NCI-H2107 (cell line): ENCODE measurements at places on chromosomes 12 and 14.

- DNase-seq = no peak
Measured at GRCh38 chr12:115230606-115231005, 546.6 kb upstream of the TBX3 start.

GRCh38 chr12:97756066-97756666 is 293.6 kb downstream of the RMST start:
- DNase-seq = no peak

GRCh38 chr14:60188115-60188514 is 22.9 kb upstream of the DHRS7 start:
- DNase-seq = no peak

DNA sequence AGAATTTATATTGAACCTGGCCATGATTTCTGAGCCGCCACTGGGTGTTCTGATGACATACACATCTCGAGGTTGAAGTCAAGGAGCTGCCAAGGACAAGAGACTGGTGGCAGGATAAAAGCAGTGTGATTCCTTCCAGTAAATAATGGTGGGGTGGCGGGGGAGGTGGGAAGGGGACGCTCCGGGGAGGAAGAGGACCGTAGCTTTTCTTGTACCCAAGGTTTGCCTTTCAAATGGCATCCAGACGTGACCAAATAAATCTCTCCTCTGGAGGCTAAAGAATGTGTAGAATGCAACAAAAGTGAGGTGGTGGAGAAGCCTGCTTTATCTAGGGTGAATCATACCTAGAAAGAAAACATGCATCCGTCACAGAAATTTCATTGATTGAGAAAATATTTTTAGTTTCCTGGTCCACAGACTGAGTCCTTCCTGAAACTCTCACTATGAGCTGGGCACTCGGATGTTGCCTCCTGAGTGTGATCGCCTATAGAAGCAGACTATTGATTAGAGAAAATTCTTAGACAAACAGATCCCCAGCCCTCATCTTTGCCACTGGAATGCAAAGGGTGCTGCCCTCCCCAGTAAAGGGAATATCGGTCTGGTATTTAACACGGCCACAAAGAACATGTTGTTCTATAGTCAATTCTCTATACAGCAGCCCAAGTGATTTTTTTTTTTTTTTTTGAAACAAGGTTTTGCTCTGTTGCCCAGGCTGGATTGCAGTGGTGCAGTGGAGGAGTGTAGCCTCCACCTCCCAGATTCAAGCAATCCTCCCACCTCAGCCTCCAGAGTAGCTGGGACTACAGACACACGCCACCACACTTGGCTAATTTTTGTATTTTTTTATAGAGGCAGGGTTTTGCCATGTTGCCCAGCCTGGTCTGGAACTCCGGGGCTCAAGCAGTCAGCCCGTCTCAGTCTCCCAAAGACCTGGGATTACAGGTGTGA is 112.1 kb downstream of the DPF3 start:
- DNase-seq = no peak

DNA sequence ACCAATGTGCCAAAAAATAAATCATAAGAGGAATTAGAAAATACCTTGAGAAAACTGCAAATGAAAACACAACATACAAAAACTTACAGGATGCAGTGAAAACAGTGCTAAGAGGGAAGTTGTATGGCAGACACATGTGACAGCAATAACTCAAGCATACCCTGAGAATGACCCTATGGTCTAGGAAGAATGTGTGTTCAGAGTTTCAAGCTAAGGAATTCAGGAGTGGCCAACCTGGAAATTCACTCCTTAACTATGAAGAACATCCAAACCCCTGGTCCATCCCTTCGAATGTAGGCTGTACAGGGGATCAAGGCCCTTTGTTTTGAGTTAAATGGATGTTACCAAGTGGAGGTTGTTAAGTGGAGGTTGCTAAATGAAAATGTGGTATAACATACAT is 16.7 kb upstream of the TTC9 start:
- DNase-seq = no peak

- DNase-seq = no peak
Measured at GRCh38 chr12:70739756-70740155, 102.5 kb upstream of the PTPRB start.

DNA sequence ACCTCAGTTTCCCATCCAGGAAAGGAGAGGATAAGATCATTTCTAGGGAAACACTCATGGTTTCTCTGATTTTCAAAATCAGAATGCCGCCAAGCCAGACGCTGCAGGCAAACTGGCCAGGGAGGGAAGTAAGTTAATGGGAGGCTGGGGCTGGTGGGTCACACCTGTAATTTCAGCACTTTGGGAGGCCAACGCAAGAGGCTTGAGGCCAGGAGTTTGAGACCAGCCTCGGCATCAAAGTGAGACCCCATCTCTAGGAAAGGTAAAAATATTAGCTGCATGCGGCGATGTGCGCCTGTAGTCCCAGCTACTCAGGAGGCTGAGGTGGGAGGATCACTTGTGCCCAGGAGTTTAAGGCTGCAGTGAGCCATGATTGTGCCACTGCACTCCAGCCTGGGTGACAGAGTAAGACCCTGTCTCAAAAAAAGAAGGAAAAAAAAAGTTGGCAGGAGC is 587 bp downstream of the SELPLG start:
- DNase-seq = no peak

GRCh38 chr14:68811171-68811570 is 18.3 kb upstream of the ZFP36L1 start:
- DNase-seq = no peak

- no peak for DNase-seq
Measured at GRCh38 chr12:122031342-122032216, 9.9 kb downstream of the BCL7A start.

- DNase-seq = no peak
Measured at GRCh38 chr12:88181881-88182280, 39.8 kb downstream of the TMTC3 start.

GRCh38 chr12:1917172-1918070 is 1.0 kb downstream of the CACNA2D4 start:
- no peak for DNase-seq

DNA sequence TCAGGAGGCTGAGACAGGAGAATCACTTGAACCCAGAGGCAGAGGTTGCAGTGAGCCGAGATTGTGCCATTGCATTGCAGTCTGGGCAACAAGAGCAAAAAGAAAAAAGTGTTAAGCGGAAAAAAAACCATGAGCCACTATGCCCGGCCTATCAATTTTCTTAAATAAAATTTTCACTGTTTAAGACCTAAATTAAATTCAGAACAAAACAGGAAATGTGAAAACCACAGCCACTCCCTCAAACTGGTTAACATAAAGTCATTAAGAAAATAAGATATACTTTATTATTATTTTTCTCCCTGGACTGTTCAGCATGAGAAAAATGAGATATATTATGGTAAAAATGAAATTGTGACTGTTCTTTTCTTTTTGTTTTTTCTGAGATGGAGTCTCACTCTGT is 44.6 kb upstream of the GCH1 start:
- no peak for DNase-seq

DNA sequence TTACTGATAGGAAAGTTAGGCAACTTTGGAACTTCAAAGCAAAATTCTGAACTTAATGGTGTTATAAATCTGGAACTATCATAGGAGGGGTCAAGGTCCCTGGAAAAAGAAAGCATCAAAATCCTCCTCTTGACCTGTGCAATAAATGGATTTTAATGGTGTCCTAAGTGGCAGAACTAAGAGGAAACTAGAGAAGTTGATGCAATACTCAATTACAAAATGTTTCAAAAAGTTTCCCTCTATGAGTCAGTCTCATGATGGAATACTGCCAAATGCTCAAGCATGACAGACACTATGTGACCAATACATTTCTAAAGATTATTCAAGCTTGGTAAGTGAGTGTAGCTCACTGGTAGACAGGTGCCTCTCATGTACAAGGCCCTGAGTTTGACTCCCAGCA is 47.7 kb upstream of the ERGIC2 start:
- DNase-seq = no peak

- DNase-seq = no peak
Measured at GRCh38 chr12:96117460-96117859, 76.7 kb upstream of the ELK3 start.

DNA sequence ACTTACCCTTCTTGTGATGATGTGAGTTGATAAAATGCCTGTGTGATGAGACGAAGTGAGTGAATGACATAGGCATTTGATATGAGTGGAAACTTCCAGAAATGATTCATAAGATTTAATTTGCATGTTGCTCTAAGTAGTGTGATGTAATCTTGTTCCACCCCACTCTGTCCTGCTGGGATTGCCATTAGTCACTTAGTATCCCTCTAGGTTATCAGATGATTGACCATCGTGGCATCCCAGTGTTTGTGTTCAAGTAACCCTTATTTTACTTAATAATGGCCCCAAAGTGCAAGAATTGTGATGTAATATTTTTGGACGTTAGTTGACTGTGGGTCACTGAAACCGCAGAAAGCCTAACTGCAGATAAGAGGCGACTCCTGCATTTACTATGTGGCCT is 214.4 kb upstream of the DIO2 start:
- no peak for DNase-seq

DNA sequence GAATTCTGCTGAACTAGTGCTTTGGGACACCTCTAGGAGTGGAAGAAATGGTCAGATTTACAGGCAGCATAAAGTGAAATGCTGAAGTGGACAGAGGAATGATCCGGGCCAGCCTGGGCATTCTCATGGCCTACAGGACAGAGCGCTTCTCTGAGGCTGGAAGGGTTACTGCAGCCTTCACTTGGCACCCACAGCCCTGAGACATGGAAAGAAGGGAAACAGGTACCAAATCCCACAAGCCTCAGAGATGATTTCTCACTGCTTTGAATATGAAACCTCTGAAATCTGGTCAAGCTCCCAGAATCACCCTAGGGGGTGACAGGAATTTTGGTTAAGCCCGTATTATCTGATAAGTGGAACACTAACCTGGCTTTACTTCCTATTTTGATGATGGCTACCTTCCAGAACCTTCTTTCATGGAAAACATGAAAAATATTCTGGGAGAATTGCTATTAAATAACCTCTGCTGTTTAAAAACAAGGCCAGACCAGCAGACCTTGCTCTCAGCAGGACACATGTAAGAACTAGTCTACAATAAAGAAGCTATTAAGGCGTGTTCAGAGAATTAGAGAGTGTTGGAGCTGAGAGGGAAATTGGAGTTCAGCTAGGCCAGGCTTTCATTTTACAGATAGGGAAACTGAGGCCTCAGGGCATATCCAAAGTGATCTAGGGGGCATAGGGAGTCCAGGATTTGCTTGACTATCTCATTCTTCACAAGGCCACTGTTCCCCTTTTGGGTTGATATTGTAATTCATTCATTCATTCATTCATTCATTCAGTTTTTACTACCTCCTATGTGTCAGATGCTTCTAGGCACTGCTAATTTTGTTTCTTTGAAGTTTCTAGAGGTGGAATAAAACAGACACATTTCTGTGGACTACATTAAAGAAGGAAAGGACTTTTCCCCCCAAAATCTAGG is 281.5 kb downstream of the ZFP36L1 start:
- DNase-seq = no peak

- DNase-seq = no peak
Measured at GRCh38 chr14:71748196-71748595, 184.0 kb upstream of the RGS6 start.

DNA sequence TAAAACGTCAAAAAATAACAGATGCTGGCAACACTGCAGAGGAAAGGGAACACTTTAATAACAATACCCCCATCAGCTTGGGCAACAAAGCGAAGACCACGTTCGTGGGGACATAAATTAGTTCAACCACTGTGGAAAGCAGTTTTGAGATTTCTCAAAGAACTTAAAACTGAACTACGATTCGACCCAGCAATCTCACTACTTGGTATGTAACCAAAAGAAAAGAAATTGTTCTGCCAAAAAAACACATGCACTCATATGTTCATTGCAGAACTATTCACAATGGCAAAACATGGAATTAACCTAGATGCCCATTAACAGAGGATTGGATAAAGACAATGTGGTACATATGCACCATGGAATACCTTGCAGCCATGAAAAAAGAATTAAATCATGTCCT is 81.2 kb upstream of the RAP1B start:
- DNase-seq = no peak

- no peak for DNase-seq
Measured at GRCh38 chr14:65961004-65961403, 525.2 kb upstream of the CCDC196 start.

DNA sequence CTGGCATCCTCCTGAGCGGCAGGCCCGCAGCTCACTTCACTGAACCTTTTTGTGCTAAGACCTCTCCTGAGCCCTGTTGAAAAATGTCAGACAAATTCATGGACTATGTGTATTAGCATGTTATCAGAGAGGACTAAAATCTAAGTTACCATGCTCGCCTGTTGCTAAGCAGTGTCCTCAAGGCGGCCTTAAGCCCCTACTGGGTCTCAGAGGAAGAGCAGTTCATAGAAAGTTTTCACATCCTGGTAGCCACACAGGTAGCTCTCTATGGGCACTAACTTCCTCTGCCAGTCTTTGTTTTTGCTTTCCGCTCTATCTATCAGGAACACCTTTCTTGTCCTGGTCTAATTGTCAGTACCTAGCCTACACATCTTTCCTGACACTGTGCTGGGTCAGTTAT is 306.6 kb upstream of the MIS18BP1 start:
- no peak for DNase-seq

DNA sequence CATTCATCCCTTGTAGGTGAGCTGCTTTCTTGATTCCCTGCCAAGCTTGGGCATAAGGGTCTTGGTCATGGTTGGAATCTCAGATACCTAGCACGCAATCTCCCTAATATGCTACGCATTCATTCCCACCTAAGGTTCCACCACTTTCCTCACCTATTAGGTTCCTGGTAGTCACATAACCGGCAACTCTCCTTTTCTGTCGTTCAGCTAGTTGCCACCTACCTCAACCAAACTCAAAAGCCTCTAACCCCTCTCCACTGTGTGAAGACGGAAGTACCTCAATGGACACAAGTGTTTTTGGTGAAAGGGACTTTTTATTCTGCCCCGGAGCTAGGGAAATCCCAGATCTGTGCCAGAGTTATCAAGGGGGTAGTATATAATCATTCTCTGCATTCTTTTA is 1.3 kb upstream of the TBC1D15 start:
- DNase-seq = no peak

- no peak for DNase-seq
Measured at GRCh38 chr14:65879248-65880009, 466.9 kb downstream of the FUT8 start.

DNA sequence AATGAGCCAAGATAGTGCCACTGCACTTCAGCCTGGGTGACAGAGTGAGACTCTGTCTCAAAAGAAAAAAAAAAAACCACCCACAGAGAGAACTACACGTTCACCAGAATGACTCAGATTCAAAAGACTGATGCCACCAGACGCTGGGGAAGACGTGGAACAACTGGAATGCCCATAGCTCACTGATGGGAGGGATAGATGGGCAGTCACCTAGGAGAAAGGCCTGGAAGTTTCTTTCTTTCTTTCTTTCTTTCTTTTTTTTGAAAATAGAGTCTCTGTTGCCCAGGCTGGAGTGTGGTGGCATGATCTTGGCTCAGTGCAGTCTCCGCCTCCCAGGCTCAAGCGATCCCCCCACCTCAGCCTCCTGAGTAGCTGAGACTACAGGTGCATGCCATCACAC is 10.0 kb upstream of the KLC1 start:
- DNase-seq = no peak

DNA sequence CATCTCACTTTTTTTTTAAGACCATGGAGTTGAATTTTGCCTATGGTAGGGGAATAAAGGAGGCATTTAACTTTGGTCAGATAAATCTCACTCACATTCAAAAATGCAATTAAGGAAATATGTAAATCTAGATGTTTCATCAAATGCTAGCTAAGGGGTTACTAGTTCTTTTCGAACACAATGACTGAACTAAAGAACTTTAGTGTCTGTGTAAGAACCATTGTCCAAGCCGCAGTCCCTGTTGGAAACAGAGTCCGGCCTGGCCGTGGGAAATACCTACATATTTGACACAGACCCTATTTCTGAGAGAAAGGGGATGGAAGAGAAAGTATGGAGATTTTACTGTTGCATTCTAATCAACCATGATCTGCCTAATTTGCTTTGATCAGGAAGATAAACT is 17.4 kb downstream of the LGR5 start:
- DNase-seq = no peak
